NCI-H2081 (cell line): ENCODE measurements at places on chromosomes 11 and 22.
A peak's percentile ranks its signal among the peaks of the same experiment; 100 is the strongest.

GRCh38 chr11:76408171-76408965, 27.2 kb downstream of the GVQW3 start:
- DNase-seq = peak; percentile 84

- DNase-seq = no peak
Measured at GRCh38 chr22:37197451-37198257, 9.6 kb upstream of the C1QTNF6 start.

DNA sequence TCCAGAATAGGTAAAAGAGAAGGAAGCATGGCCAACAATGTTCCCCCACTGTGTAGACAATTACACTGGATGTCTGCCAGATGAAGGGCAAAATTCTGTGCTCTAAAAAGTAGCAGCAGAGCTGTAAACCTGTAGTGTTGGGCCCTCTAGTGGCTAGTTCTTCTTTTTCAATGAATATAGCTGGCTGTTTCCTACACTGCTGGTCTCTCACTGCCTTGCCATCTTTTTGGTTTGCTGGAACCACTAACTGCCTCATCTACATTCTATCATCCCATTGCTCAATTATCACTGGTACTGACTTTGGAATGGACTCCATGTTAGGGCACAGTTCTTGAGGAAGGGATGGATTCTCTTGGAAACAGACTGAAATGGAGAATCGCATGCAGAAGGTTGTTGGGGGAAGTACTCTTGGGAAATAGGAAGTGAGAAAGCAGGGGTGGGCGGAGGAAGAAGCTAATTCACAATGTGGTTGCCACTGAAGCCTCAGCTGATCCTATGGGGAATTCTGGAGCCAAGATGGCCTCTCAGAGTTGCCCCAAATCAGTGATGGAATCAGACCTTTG, 17.9 kb downstream of the KCNE3 start:
- DNase-seq = peak; percentile 93

DNA sequence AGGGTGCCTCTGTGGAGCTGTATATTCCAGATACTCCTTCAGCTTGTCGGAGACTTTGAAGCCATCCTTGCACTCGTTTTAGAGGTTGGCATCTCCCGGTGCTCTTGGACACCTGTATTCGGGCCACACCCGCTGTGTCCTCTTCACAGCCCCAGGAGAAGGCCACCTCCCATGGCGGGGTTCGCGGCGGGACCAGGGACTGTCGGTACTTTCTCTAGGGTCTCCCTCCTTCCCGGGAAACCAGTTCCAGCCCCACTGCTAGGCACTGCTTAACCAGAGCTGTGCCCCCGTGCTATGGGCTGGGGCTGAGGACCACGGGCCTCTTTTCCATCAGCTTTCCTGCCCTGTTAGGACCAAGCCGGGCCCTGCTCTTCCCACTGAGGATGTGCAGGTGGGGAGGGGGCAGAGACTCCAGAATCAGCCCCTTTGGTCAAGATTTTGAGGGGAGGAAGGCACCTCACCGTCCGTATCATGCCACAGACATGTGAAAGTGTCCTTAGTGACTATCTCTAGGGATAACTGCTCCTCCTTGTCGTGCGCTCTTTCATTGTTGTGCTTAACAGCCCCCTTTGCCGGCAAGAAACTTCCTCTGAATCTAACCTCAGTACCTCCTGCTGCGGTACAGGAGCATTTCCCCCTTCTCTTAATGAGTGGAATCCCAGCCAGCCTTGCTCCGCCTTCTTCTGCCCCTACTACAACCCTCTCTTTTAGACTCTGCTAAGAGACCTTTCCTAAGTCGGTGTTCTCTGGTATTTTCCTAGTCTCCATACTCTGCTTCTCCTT, 1.2 kb upstream of the B3GAT1 start:
- DNase-seq = no peak

GRCh38 chr11:134691295-134691873, 279.3 kb upstream of the B3GAT1 start:
- no peak for DNase-seq

- no peak for DNase-seq
Measured at GRCh38 chr11:19929147-19929546, 216.5 kb downstream of the NAV2 start.

DNA sequence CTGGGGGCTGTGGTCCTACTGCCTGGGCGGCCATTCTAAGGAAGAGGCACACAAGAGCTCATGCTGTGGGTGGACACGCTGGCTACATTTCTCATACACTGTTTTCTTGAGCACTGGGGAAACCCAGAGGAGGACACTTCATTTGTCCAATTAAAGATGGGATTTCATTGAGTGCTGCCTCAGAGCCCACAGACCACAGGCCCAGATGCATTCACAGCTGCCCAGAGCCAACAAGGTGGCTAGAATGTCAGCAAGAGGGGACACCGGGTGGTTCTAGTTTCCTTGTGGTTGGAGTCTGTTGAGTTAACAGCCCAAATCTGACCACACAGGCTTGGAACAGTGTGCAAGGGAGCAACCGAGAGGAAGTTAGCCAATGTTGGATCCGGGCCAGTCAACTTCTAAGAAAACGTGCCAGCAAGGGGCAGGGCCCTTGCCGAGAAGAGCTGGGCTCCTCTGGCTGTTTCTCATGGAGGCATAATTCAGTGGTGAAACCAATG, 35.0 kb upstream of the SORL1 start:
- DNase-seq = no peak

- no peak for DNase-seq
Measured at GRCh38 chr11:32790916-32791315, 3.5 kb downstream of the CCDC73 start.

GRCh38 chr11:5624489-5625279, at the start of gene TRIM34:
Gene TRIM34, plus strand, starts transcription at chr11:5625001. Its CDS starts 7,331 bp downstream, at chr11:5632332.
- no peak for DNase-seq

DNA sequence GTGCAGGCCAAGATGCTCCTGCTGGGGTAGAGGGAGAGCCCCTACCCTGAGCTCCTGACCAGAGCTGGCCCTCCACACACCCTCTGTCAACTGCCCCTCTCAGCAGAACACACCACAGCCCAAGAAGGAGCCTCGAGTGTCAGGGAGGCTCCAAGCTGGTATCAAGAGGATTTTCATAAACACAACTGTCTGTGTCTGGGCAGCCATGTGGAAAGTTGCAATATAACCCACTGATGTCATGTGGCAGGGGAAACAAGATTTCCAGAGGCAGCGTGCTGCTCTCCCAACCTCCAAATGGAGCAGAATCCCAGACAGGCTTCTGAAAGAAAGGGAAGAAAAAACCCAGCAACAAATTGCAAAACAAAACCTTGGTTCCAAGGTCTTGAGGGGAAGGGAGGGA, 569.9 kb downstream of the BUD13 start:
- DNase-seq = no peak

- no peak for DNase-seq
Measured at GRCh38 chr11:2472428-2473186, 27.8 kb downstream of the KCNQ1 start.

DNA sequence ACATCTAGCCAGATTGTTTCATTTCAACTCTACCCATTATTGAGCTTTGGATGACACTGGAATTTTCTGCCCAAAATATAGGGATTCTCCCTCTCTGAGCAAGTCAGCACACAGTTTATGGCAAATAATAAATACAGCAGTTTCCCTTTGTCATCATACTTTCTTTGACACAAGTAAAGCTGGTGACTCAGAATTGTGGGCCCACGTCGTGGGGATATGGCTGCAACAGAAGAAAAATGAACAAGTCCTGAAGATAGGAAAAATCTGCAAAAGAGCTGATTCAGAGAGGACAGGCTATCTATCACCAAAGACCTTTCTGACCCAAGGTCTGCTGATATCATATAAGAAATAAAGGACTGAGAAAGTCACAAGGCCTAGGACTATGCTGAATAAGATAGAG, 236.3 kb upstream of the ZC3H12C start:
- no peak for DNase-seq

- DNase-seq = no peak
Measured at GRCh38 chr11:9222654-9223053, 42.5 kb downstream of the DENND5A start.

DNA sequence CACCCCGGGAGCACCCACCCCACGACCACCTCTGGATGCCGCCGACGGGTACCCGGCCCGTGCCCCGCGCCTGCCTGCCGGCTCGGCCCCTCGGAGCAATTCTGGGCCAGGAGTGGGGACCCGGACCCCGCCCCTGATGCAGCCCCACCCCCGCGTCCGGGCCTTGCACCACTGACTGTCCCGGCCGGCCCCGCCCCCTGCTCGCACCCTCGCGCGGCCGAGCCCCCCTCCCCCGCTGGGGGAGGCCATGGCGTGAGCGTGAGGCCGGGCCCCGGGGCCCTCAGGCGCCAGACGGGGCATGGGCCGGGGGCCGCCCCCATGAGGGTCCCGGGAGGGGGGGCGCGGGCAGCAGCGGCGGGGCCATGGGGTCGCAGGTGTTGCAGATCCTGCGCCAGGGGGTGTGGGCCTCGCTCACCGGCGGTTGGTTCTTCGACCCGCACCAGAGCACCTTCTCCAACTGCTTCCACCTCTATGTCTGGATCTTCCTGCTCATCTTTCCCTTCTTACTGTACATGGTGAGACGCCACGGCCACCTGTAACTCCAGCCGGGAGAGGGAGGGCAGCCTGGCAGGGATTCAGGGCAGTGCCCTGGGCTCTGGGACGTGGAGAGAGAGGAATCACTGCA, 486 bp downstream of the PCNX3 start:
- no peak for DNase-seq

- no peak for DNase-seq
Measured at GRCh38 chr11:2812371-2812991, 73.1 kb downstream of the CDKN1C start.

DNA sequence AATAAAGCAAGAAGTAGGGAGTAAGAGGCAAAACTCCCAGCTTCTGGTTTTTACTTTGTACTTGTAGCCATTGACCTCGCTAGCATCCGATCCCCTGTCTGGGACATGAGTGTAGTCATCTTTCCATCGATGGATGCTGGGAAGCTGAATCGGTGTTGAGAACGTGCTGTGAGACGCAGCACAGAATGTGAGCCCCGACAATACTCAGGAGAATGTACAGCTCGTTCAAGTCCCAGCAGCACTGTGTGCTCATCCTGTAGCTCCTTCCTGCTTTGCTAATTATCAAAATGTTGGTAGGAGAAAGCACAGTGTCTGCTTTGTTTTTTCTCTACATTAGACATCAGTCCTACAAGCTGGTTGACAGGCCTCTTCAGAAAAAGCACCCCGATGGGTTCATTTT, 56.6 kb downstream of the JAM3 start:
- no peak for DNase-seq

- DNase-seq = no peak
Measured at GRCh38 chr11:126476266-126476924, 120.9 kb downstream of the ST3GAL4 start.

- peak; percentile 4 for DNase-seq
Measured at GRCh38 chr11:135074397-135074998, 662.5 kb upstream of the B3GAT1 start.

- DNase-seq = peak; percentile 8
Measured at GRCh38 chr11:56783448-56784041, 35.0 kb upstream of the OR9G4 start.

GRCh38 chr22:32961497-32961896, 96.7 kb downstream of the SYN3 start:
- no peak for DNase-seq

- DNase-seq = no peak
Measured at GRCh38 chr11:125273519-125274000, 109.0 kb downstream of the PKNOX2 start.

GRCh38 chr11:36455658-36456111, 54.4 kb downstream of the TRAF6 start:
- DNase-seq = no peak

DNA sequence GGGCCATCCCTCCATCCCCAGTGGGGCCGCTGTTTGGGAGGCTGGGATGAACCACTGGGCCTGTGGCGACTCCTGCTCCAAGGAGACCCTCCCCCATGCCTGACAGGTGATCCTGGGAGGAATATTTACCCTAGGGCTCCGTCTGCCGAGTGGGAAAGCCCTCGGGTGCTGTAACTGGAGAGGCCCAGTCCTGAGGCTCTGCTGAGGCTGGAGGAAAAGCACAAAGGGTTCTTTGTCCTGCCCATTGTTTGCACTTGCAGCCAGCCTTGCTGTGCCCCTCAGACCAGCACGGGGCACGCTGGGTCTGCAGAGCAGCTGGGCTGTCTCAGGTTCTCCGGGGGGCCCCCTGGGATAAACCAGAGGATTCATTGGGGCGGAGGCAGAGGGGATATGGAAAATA, 321.1 kb downstream of the MN1 start:
- no peak for DNase-seq

DNA sequence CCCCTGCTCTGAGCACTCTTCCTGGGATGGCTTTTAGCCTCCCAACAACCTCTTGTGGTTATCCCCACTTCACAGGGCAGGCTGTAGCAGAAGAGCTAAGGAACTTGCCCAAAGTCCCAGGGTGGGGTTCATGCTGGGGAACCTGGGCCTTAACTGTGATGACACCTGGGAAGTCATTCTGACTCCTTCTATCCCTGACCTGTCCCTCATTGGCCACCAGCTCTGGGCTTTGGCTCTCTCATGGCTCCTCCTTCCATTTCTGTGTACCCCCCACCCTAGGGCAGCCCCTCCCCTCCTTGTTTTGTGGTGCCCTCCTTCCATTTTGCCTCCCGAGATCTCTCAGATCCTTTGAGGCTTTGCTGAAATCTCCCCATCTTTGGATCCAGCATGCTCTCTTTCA, 2.7 kb downstream of the PPM1F start:
- no peak for DNase-seq

- DNase-seq = peak; percentile 18
Measured at GRCh38 chr11:46537121-46537520, 56.7 kb downstream of the AMBRA1 start.

DNA sequence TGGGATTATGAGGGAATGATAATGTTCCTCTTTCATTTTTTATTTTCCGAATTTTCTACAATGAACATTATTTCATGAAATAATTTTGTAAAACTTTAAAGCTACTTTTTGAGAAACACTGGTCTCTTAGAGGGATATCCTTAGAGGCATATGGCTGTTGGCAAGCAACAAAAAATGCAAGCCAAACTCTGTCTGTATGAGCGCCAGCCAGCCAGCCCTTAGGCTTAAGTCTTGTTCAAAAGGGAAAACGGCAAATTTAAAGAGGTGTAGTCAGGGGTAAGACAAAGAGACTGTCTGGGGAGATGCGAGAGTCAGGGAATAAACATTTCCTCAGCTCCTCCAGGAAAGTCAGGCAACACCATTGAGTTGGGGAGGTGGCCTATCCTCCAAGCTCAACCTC, 22.5 kb downstream of the ASCC2 start:
- no peak for DNase-seq

GRCh38 chr11:131612533-131612932, 242.1 kb downstream of the NTM start:
- DNase-seq = no peak

- no peak for DNase-seq
Measured at GRCh38 chr22:17890892-17891291, 116.6 kb upstream of the BID start.

DNA sequence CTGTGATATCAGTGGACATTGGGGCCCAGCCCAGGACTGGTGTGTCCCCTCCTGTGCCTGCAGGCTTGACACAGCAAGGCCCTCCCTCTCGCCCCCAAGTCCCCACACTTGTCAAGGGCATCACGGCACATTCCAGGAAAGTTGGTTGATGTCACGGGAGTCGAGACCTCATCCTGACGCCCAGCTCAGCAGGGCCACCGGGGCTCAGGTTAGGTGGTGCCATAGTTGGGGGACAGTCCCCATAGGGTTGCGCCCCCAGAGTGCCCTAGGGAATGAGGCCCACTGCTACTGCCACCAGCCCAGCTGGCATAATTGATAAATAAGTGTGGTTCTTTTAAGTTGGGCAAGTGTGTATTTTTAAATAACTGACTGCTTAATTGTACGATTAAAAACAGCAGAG, 28.3 kb upstream of the GRAMD4 start:
- DNase-seq = no peak
